ENCODE measurements at places on chromosomes 3 and 15.

DNA sequence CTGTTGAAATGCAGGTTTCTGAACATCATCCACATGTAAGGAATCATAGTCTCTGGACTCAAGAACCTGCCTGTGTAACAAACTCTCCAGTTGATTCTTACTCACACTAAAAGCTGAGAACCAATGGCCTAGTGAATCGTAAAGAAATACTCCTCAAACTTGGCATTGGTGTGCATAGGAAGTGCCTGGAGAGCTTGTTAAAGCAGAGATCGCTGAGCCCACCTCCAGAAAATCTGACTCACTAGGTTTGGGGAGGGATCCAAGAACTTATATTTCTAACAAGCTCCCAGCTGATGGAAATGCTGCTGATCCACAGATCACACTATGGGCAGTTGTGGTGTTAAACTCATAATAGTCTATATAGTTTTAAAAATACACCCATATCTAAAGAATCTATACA is 55.8 kb upstream of the LMCD1 start:
- DNase-seq: no peak

GRCh38 chr3:183802989-183803388 is 22.4 kb downstream of the MAP6D1 start:
- DNase-seq: no peak

GRCh38 chr15:44500555-44500954 is 36.4 kb upstream of the EIF3J start:
- no peak for DNase-seq

- no peak for DNase-seq
These were observed 2.6 kb upstream of the SKOR1 start for GRCh38 chr15:67822537-67823313.

DNA sequence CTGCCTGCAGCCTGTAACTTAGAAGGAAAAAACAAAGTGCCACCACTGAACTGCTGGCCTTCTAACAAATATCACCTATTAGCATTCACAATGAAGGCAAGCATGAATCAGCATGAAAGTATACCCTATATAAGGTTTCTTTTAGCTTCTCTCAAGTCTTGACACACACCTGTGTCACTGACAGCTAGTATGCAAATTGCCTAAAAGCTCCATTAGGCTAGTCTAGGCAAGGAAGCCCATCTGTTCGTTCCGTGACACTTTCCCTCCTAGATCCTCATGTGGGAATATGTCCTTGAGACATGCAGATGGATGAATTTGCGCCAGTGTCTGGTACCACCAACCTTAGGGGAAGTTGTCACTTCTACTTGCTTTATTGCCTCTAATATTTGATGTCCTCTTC is 129.3 kb downstream of the RBMS3 start:
- DNase-seq: no peak

- DNase-seq: no peak
These were observed 58.1 kb upstream of the HACD2 start for GRCh38 chr3:123642957-123643330.

- no peak for DNase-seq
These were observed 24.4 kb downstream of the LARS2 start for GRCh38 chr3:45412763-45413162.

- DNase-seq: no peak
These were observed 105.3 kb downstream of the THRB start for GRCh38 chr3:24389108-24390090.

DNA sequence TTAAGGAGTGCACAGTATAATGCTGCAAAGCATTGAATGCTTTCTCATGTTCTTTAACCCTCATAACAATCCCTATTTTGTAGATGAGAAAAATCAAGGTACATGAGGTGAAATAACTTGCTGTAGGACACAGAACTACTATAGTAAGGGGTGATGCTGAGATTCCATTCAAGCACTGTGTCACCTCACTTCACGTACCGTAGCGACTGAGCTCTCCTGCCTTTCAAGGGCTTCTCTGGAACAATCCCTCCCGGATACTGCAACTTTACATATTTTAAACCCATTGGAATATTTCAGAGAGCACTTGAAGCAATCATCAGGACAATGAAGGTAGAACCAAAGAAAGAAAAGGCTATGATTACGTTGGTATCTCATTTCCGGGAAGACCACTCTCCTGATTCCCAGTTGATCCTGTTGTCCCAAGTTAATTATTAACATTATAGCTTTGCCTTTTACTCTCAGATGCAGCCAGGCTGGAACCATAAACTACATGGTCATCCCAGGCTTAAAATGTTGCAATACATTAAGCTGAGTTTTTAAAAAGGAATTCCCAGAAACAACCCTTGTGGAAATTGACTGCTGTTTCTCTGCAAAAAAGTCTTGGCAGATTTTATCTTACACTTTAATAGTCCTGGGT is 252.2 kb upstream of the IGF1R start:
- DNase-seq: no peak

GRCh38 chr3:43287500-43287873 is 1.1 kb downstream of the SNRK start:
- DNase-seq: no peak

GRCh38 chr3:18064586-18064985 is 322.2 kb upstream of the TBC1D5 start:
- DNase-seq: no peak

GRCh38 chr15:85691350-85692240 is 103.1 kb downstream of the KLHL25 start:
- DNase-seq: no peak

Measured in AML-193 (cell line).